ENCODE measurements at places on chromosomes 1 and 21.
A peak's percentile ranks its signal among the peaks of the same experiment; 100 is the strongest.

GRCh38 chr1:65512967-65513780, 92.7 kb downstream of the LEPR start:
- DNase-seq, result no peak

DNA sequence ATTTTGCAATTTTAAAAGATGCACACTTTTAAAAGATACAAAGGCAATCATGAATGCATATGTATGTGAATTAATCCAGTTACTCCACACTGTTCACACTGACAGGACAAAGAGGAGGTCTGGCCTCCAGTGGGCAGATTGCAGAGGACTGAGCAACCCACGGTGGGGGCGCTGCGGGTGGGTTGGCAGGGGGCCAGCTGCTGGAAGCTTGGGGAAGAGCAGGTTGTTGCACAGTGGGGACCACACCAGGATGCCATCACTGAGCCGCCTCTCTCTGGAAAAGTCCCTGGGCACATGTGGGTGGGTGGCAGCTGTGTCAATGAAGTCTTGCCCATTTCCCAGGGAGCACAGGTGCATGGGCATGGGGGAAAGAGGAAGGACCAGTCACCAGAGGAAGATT, 12.7 kb upstream of the PADI4 start:
- no peak for DNase-seq

- DNase-seq, result peak; percentile 51
These were observed 70.4 kb upstream of the TARDBP start for GRCh38 chr1:10941891-10942541.

GRCh38 chr1:225655509-225656258, 2.8 kb upstream of the ENAH start:
- DNase-seq, result no peak

DNA sequence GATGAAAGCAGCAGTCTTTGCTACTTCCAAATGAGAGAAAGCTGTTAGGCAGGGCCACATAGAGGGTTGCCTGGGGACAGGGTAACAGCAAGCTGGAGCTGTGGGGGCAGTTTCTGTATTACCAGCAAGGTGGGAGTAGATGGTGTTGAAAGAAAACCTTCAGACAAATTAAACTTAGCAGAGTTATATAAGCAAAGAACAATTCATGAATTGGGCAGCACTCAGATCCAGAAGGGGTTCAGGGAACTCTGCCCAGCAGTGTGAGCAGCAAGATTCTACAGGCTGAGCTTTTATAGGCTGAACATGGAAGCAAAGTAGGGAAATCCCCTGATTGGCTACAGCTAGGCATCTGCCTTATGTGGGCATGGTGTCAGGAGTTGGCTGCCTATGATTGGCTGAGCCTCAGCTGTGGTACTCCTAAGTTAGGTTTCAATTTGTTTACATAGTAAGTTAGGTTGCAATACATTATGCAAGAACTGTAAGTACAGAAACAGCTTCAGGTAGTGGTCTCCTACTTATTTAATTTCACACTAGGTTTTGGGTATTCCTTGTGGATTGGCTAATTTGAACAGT, 64.1 kb upstream of the TMPRSS2 start:
- DNase-seq, result no peak

DNA sequence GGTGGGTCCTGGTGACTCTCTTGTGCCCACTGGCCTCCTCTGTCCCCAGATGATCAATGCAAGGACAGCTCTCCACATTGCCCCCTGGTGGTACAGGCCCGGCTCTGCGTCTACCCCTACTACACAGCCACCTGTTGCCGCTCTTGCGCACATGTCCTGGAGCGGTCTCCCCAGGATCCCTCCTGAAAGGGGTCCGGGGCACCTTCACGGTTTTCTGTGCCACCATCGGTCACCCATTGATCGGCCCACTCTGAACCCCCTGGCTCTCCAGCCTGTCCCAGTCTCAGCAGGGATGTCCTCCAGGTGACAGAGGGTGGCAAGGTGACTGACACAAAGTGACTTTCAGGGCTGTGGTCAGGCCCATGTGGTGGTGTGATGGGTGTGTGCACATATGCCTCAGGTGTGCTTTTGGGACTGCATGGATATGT, 10.8 kb downstream of the ADAMTSL4 start:
- peak; percentile 69 for DNase-seq

DNA sequence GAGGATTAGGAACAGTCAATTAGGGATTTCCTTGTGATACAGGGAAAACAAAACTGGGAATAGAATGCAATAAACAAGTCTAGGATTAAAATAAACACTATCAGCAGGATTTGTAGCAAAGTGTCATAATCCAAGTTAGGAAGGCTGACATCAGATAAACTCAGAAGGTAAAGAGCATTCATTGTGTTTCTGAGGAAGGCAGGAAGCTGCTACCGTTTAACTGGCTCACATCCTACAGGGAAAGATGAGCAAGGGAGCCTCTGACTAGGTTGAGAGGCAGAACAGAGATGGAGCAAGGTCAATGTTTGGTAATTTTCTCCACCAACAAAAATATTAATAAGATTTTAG, 124.7 kb downstream of the POU2F1 start:
- no peak for DNase-seq

DNA sequence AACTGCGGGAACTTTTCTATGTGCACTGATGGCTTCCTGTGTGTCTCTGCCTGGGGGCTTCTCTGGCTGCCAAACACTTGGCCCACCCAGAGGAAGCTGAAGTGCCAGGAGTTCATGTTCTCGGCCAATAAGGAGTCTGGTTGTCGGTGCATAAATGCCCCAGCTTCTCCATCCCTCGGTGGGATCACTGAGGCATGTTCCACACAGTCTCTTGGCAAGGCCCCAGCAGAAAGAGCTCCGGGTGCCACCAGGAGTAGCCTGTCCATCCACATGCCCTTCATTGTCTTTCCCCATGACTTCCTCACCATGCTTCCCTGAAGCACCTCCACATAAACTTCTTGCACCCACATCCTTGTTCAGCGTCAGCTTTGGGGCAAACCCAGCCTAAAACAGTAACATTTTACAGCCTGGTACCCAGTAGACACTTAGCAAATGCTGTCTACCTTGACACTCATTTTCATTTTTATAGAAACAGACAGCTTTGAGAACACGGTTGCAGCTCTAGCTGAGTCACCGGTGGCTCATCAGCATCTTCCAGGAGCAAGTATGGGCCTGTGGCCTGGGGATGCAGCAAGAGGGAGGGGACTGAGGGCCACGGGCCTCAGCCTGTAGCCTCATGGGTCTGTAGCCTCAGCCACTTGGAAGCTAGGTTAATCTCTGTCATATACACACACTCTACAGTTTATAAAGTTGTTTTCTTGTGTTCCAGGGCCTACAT, 14.8 kb upstream of the CDCP2 start:
- DNase-seq, result no peak

DNA sequence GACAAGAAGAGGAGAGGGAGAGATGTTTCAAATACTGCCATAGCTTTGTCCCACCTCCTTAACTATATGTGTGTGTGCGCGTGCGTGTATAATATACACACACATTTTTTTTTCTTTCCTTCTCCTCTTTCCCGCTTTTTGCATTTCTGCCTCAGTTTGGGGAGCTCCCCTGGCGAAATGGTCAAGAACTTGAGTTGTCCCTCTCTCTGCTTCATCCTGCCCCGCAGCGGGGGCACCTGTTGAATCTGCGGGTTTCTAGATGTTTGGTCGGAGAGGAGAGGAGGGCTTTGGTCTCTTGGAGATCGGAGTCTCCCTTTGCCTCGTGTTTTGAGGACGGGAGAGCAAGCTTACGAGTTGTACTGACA, 504 bp downstream of the SCCPDH start:
- DNase-seq, result no peak

GRCh38 chr21:35138665-35139381, 89.7 kb upstream of the RUNX1 start:
- peak; percentile 6 for DNase-seq

GRCh38 chr1:86423473-86423872, 498 bp upstream of the CLCA2 start:
- no peak for DNase-seq

DNA sequence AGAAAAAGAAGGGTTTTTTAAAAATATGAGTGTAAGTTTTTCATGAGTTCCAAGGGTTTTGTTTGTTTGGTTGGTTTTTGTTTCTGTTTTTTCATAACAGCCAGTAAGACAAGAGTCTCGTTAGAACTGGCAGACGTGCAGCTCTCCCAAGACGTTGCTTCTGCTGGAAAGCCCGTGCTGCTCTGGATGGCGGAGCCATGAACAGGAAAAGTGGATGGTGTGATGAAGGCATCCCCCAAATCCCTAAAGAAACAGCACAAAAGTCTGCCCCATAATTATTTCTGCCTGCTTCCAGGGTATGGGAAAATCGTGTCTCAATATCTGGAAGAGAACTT, 157.9 kb upstream of the BACE2 start:
- no peak for DNase-seq

- DNase-seq, result no peak
These were observed 134.7 kb downstream of the DMRTB1 start for GRCh38 chr1:53593758-53594380.

DNA sequence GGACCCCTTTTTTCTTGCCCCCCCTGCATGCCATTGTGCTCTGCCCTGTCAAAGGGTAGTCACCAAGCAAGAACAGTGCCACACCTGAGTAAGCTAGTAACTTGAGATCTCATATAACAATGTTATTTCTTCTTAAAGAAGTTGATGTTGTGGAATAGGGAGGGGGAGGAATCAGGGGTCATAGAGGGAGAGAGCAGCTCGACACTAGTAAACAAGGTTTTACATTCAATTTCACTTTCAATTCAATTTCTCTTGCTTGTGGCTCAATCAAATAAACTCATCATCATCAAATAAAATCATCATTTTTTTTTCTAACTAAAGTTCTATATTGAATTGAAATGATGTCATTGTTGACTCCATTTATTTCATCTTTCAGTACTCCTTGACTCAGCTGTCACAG, 106.4 kb downstream of the CRB1 start:
- no peak for DNase-seq

GRCh38 chr1:161133220-161133740, 813 bp upstream of the DEDD start:
- DNase-seq, result no peak

- no peak for DNase-seq
These were observed 365.8 kb downstream of the RGS7 start for GRCh38 chr1:240991230-240991629.

GRCh38 chr1:30514137-30514654, 209.2 kb downstream of the MATN1 start:
- DNase-seq, result no peak

- no peak for DNase-seq
These were observed 80.4 kb downstream of the ITPKB start for GRCh38 chr1:226658546-226659125.

GRCh38 chr1:203512848-203513584, 19.1 kb downstream of the OPTC start:
- no peak for DNase-seq

GRCh38 chr1:245997471-245998258, 509.4 kb downstream of the SMYD3 start:
- no peak for DNase-seq

- no peak for DNase-seq
These were observed 32.1 kb downstream of the LAMC2 start for GRCh38 chr1:183218027-183218618.

DNA sequence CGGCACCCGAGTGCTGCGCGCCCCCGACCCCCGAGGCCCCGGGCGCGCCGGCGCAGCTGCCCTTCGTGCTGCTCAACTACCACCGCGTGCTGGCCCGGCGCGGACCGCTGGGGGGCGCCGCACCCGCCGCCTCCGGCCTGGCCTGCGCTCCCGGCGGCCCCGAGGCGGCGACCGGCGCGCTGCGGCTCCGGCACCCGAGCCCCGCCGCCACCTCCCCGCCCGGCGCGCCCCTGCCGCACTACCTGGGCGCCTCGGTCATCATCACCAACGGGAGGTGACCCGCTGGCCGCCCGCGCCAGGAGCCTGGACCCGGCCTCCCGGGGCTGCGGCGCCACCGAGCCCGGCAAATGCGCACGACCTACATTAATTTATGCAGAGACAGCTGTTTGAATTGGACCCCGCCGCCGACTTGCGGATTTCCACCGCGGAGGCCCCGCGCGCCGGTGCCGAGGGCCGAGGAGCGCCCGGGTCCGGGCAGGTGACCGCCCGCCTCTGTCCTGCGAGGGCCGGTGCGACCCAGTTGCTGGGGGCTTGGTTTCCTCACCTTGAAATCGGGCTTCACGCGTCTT, 49.0 kb downstream of the SIM2 start:
- DNase-seq, result no peak

DNA sequence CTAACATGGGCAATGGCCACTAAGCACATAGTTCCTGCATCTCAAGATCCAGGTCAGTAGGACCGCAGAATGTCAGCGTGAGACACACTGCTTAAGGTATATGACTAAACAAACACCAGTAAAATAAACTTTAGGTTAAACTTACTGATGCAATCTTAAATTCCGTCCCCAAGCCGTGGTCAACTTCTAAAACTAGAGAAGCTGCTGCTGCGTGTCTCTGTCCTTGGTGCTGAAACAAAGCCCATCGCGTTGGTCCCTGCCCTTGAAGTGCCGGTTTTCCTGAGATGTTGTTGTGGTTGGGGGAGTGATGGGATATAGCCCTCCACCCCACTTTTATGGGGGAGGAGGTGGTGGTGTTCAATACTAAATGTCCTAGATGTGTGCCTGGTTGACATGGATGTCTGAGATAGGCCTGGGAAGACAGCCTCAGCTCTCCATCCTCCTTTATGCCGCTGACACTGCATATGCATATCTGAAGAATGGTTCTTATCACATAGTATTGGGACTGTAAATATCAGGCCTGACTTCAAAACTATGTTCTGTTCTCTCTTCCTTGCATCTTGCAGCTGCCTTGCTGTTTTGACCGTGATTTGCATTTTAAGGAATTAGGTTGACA, 72.0 kb upstream of the KCNA3 start:
- DNase-seq, result peak; percentile 51

GRCh38 chr21:44436958-44437357, 18.4 kb upstream of the LRRC3 start:
- no peak for DNase-seq

- no peak for DNase-seq
These were observed 144.5 kb downstream of the PBX1 start for GRCh38 chr1:164703463-164703862.

- no peak for DNase-seq
These were observed 151.9 kb downstream of the TLR5 start for GRCh38 chr1:222991177-222991576.

GRCh38 chr1:227219715-227220292, 98.5 kb downstream of the CDC42BPA start:
- DNase-seq, result no peak

DNA sequence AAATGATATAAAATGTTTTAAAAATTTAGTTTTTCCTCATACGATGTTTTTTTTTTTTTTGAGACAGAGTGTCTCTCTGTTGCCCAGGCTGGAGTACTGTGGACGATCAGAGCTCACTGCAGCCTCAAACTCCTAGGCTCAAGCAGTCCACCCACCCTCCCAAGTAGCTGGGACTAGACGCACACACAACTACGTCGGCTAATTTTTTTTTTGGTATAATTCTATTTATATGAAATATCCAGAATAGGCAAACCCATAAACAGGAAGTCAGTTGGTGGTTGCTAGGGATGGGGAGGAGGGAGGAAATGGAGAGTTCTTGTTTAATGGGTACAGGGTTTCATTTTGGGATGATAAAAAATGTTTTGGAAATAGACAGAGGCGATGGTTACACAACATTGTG, 56.5 kb downstream of the WARS2 start:
- DNase-seq, result no peak
